ENCODE measurements at places on chromosomes 5 and 9. TPM values are rescaled to one million over a fixed set of nuclear protein-coding genes. Genes with fewer than 3 reads are reported as not detected.

DNA sequence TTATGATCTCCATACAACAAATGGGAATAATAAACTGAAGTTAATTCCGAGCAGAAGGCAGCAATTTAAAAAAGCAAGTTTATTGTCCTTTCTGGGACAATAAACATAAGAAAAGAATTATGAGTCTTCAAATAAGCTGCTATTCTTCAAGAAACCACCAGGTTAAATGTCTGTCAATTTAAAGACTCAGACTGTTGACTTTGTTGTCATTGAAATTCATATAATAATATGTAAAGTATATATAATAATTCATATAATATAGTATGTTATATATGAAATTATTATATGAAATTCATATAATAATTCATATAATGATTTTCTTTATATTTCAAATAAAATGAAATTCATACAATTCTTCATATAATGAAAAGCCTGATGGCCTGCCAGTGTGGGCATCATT is 497.5 kb upstream of the RGMB start:
- no peaks in the 10 kb centered on the region for H3K36me3 ChIP-seq
- DNase-seq = no peak
- H3K4me3 ChIP-seq = no peak overlapping the region
- no peaks in the 10 kb centered on the region for H3K4me1 ChIP-seq
- no peaks in the 10 kb centered on the region for H3K27me3 ChIP-seq
- no peak overlapping the region for H3K27ac ChIP-seq

GRCh38 chr9:85112933-85113418 is 443.4 kb downstream of the NTRK2 start:
- no peaks in the 10 kb centered on the region for H3K36me3 ChIP-seq
- H3K27ac ChIP-seq = no peak overlapping the region
- H3K27me3 ChIP-seq = peaks cover 5% of the 10 kb centered on the region
- no peaks in the 10 kb centered on the region for H3K4me1 ChIP-seq

DNA sequence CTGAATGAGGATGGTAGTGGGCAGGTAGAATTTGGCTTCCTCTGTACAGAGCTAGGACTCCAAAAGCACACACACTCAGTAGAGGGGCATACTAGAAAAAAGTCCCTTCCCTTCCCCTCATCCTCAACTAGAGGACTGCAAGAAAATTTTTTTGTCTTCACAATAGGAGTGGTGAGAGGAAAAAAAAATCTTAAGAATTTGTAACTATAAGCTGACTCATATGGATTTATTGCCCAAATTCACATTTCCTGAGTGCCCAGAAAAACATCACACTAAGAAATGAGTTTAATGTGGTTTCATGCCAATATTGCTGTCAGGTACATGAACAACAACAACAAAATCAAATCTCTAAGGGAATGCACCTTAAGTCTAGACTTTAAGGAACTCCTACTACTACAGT is 43.7 kb downstream of the RANBP6 start:
- no peak for DNase-seq
- no peak overlapping the region for H3K4me3 ChIP-seq
- no peak overlapping the region for H3K27ac ChIP-seq
- H3K36me3 ChIP-seq = peaks cover 42% of the 10 kb centered on the region

- no peak for DNase-seq
- H3K4me3 ChIP-seq = no peak overlapping the region
- no peaks in the 10 kb centered on the region for H3K4me1 ChIP-seq
- H3K36me3 ChIP-seq = peaks cover 3% of the 10 kb centered on the region
- H3K27ac ChIP-seq = no peak overlapping the region
These were observed 60.7 kb downstream of the MED27 start for GRCh38 chr9:132018957-132019405.

GRCh38 chr9:81673310-81673709 is 16.0 kb downstream of the TLE1 start:
- no peaks in the 10 kb centered on the region for H3K36me3 ChIP-seq
- H3K4me1 ChIP-seq = no peaks in the 10 kb centered on the region
- DNase-seq = no peak
- no peak overlapping the region for H3K27ac ChIP-seq
- H3K4me3 ChIP-seq = no peak overlapping the region

The HARS2 gene
- 38.7 TPM for total RNA-seq
